ENCODE measurements at places on chromosomes 12 and 14.

- DNase-seq, result no peak
Measured at GRCh38 chr12:109689426-109689825, 24.2 kb upstream of the FAM222A start.

DNA sequence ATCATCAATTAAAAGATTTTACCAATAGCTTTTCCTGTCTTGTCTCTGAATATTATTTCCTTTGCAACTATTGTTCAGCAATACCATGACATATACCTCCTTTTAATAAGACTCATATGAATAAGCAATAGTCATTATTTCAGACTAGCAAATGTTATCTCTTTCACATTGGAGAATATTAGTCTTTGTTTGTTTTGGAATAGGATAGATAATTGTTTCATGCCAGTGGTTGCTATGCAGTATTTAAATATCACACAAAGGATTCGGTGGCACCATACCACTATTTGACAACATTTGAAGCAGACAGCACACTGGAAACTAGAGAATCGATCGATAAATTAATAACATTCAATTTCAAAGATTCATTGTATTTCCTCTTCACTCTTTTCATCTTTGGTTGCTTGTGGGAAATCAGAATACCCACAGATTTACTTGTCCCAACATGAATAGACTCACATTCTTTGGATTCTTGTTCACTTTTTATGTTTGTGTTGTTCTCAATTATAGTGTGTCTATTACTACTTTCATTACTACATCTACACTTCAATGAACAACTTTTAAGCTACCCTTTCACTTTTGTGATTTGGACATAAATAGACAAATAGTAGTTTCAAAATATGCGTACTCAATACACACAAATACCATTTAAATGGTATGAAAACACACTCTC lies 42.7 kb upstream of the TBPL2 start:
- no peak for DNase-seq

- DNase-seq, result no peak
Measured at GRCh38 chr12:6125310-6125608, 789 bp upstream of the VWF start.

DNA sequence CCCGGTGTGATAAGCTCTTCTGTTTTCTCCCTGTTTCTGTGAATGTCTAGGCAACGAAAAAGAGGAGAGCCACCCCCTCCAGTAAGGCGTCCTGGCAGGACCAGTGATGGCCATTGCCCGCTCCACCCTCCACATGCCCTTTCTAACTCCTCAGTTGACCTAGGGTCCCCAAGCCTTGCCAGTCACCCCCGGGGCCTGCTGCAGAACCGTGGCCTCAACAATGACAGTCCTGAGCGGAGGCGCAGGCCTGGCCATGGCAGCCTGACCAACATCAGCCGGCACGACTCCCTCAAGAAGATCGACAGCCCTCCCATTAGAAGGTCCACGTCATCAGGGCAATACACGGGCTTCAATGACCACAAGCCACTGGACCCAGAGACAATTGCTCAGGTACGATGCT lies 94.3 kb downstream of the KICS2 start:
- DNase-seq, result no peak

GRCh38 chr14:67449096-67449495 lies 37.1 kb upstream of the PLEK2 start:
- no peak for DNase-seq

- no peak for DNase-seq
Measured at GRCh38 chr14:60188115-60188514, 22.9 kb upstream of the DHRS7 start.

DNA sequence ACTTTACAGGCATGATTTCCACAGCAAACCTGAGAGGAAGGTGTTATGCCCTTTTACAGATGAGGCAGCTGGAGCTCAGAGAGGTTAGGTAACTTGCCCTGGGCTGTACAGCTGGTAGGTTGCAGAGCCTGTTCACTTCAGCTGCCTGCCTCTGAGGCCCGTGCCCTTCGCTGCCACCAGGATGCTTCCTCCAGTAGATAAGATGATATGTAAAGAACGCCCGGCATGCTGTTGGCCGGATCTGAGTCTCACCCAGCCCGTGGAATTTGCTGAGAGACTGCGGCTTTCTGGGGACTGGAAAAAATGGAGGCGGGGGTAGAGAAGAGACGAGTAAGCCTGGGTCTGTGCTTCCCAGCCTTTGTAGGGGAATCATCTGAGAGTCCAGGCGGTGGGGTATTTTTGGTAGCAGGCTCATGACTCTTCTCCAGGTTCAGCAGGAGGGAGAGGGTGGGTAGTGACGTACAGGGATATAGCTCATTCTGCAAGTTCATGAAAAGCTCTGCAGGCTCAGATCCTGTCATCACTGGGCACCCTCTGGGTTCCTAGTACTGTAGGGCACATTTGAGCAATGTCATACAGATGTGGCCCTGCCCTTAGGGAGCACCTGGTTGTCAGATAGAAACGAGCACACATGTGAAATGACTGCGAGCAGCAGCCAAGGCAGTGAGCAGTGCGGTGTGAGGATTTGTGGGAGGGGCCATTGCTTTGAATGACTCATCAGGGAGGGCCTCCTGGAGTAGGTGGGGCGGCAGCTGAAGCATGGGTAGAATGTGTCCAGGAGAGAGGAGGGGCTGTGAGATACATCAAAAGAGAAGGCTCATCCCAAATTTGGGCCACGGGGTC lies 159.4 kb downstream of the TSPAN9 start:
- DNase-seq, result no peak

- no peak for DNase-seq
Measured at GRCh38 chr12:30263434-30263833, 432.2 kb downstream of the IPO8 start.

- DNase-seq, result no peak
Measured at GRCh38 chr12:75631831-75632230, 120.4 kb upstream of the KRR1 start.

DNA sequence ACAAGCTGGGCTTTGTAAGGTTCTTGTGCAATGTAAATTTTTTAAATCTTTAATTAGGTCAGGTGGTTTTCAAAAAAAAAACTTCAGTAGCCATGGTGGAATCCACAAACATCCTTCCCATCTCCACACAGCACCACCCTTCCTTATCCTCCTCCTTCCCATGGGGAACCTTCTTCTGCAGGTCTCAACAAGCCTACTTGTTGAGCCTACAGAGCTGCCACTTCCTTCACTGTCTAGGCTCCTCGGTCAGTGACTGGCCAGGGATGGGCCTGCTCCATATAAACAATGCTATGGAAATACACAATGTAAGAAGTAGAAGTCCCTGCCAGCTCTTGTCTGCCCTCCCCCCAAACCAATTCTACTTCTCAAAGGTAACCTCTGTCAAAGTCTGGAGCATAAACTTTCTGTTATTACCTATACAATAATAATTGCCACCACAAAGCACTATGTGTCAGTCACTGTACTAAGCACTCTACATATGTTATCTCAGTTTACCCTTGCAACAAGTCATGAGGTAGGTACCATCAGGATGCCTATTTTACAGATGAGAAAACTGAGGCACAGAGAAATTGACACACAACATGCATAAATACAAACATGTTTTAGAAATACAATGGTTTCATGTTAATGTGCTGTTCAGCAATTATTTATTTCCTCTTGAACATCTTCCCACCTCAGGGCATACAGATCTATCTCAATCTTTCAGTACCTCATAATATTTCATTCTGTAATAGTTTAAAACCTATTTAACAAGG lies 17.4 kb downstream of the LIMA1 start:
- DNase-seq, result no peak

Measured in anterior cingulate cortex (tissue), 58 donors.